ENCODE measurements at places on chromosomes 1 and 21.
A peak's percentile ranks its signal among the peaks of the same experiment; 100 is the strongest.

DNA sequence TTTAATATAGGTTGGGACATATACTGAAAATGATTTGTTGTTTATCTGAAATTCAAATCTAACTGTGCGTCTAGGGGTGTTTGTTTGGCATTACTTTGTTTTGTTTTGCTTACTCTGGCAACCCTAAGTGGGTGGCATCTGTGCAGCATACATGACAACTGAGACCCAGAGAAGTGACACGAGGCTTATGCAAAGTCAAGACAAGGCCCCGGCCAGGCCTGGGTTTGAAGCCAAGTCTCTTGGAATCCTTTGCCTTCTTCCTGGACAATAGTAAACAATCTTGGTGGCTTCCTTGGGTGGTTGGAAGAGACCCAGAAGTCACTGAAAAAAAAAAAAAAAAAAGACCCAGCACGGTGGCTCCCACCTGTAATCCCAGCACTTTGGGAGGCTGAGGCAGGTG is 197.6 kb upstream of the TMEM51 start:
- ATAC-seq = no peak

DNA sequence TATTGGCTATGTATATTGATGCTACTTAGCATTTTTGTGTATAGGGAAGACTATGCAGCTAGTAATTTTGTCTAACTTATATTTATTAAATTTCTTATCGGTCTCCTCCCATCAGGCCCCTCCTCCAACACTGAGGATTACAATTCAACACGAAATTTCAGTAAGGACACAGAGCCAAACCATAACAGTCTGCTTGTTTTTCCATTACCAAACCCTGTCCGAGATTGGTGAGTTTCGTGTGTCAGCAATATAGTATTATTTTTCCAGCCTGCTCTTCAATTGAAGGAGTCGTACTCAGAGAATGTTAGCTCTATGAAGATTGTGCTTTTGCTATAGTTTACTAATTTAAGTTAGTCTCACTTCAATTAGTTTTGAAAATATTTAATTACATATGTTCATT is 1495.3 kb downstream of the MRPL39 start:
- no peak for ATAC-seq

GRCh38 chr21:14864211-14865021 is 200.4 kb downstream of the NRIP1 start:
- peak; percentile 82 for ATAC-seq

GRCh38 chr1:193406901-193407300 is 220.5 kb upstream of the B3GALT2 start:
- peak; percentile 46 for ATAC-seq

DNA sequence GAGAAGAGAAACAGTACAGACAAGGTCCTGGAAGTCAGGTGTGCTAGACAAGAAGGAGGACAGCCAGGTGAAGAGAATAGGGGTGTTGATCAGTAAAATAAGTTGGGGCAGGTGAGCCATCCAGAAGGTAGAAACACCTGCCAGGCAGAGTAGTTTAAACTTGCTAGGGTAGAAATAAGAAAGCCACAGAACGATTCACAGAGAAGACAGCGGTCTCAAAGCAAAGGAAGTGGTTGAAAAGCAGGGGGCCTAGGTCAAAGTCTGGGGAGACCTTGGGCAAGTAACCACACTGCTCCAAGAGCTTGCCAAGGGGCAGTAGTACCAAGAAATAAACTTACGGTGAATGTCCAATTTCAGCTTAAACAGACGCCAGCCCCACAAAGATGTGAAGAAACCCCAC is 116.6 kb upstream of the PROX1 start:
- ATAC-seq = no peak

DNA sequence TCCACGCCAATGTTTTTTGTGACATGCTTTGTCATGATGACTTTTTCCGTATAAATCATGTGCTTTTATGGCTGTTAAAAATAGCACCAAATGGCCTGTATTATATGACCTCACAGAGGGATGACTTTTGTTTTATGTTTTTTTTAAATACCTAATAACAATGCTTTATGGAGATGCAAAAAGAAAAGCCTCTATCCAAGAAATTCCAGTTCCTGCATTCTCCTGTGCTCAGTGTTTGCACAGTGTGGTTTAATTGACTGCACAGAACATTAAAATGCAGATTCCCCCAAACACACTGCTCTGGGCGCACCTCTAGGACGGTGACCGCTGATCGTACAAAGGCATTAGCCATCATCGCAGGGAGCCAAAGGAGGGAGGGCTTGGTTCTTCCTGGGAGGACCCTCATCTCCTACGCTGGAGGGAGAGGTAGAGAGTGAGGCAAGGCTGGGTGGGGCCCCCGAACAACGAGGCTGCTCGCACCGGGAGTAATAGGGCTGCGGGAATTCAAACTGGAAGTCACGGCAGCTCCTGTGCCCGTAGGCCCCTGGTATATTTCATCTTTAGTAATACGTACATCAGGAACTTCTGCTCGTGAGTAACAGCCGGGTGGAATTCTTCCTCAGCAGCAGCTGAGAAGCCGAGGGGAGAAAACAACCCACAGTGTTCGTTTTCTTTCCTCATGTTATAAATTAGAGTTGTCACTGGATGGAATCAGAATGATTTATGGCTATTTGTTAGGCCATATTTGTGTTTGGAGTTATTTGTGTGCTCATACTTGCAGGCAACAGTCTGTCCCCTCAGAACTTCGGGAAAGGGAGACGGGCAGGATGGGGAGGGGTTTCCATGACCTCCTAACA is 465.6 kb downstream of the CAMTA1 start:
- ATAC-seq = no peak

- ATAC-seq = no peak
Measured at GRCh38 chr1:41765152-41765551, 153.6 kb downstream of the HIVEP3 start.

DNA sequence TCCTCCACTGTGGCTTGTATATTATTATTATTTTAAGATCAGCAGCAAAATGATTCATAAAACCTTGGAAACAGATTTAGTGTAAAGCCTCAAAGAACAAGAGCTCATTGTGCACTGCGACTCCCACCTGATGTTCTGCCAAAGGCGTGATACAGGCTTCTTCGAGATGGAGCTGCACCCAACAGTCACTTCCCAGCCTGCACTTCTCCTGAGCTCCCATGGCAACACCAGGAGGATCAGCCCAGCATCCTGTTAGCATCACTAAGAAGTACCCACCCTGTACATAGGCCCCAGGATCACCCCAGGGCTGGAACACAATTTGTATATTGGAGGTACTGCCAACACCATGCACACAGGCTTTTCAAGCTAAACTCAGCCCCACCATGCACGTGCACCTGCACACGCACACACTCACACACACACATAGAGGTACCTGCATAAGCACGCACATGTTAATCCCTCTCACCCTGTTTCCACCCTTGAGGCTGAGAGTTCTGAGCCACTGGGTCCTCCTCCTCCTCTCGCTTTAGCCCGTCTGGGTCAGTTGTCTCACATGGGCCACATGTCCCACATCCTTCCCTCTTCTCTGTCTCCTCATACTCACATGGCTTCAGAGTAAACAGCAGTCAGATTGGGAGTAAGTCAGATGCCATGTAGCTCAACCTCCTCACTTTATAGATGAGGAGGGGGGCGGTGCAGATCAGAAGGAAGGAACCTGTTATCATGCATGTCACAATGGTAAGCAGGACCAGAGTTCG is 281.9 kb upstream of the POU3F1 start:
- ATAC-seq = no peak

- no peak for ATAC-seq
Measured at GRCh38 chr1:209414803-209415329, 168.6 kb upstream of the CAMK1G start.

DNA sequence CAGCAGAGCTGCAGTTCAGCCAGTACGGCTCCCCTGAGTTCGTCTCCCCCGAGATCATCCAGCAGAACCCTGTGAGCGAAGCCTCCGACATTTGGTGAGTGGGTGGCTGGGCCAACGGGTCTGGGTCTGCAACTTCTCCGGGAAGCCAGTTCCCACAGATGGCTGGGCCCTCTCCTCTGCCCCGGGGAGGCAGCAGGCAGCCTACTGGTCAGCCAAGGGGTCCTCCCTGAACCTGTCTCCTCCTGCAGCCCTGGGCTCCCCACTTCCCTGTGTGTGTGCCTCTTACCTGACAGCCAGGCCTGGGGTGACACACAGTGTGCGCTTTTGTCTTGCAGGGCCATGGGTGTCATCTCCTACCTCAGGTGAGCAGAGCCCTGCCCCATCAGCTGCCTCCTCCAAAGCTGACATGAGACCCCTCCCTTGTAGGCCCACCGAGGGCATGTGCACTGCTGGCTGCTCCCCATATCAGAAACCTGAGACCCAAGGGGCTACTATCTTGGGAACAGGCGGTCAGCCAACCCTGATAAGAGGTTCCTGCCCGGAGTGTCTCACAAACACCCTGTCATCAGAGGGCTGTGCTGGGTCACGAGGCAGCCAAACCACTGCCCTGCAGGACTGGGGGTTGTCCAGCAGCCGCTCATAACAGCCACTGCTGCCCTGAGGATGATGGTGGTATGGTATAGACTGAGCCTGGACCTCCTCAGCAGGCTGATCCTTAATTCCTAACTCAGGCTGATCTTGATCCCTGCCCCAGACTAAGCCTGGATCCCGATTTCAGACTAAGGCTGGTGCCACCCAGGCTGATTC is 37.6 kb downstream of the TRIM11 start:
- ATAC-seq = no peak

DNA sequence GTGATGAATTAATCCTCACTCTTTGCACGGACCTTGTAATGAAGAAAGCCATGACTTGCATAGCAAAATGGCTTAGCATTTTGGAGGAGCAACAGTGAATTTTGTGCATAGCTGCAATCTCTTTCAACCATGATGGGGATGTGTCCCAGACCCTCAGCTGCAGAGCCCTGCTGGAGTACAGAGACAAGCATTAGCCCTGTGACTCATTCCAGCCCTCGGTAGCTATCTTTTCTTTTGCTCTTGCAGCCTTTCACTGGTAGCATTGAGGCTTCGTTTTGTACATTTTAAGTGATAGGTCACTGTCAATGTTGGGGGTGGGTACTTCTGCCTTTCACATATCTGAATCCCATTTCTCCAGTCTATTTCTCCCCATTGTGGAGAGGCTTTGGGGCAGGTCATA is 58.4 kb downstream of the SLC35F3 start:
- no peak for ATAC-seq

GRCh38 chr1:151705146-151705545 is 11.5 kb downstream of the CELF3 start:
- ATAC-seq = no peak

GRCh38 chr1:65991694-65992093 is 199.0 kb downstream of the PDE4B start:
- ATAC-seq = 0 out of 3 replicates have a peak, but pooled peaks have one; percentile 7

DNA sequence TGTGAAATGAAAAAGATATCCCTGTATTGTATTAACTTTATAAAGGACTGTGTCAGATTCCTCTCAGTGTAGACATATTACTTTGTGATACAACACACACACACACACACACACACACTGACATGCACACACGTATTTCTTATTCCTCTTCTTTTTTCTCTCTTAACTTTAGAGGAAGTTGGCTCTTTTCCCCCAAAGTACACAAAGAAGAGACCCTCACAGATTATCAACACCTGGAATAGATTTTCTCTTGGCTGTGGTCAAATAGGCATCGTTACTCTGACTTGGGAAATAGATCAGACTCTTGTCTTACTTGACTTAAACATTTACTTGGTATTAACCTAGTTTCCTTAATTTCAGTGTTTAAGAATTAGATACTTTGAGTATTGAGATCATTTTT is 792.8 kb downstream of the ADGRL2 start:
- ATAC-seq = no peak

DNA sequence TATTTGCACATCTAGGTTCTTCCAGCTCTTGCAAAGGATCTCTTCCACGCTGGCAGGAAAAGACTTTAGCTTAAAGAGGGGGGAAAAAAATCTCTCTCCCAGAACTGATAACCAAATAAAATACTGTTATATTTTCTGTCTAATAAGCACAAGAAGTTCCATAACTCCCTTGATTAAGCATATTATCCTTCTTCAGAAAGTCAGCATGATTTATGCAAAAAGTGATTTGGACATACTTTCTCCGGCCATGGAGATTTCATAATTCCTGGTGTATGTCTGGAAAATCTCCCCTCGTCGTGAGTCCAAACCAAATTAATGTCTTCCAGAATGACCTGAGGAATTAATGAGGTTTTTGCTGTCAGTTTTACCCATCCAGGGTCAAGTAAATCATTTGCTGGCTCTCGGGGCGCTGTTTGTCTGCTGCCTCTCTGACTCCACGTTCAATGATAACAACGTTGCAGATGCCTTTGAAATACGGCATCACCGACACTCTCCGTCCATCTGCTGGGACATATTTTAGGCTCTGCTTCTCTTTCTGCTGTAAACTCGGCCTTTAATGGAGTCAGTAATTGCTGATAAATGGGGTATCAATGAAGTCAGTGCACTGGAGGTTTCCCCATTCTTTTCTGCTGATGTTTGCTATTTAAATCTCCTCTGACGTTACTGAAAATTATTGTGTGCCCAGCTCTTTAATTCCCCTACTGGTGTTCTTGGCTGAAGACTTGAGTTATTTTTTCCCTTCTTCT is 112.9 kb downstream of the HLX start:
- peak; percentile 77 for ATAC-seq

DNA sequence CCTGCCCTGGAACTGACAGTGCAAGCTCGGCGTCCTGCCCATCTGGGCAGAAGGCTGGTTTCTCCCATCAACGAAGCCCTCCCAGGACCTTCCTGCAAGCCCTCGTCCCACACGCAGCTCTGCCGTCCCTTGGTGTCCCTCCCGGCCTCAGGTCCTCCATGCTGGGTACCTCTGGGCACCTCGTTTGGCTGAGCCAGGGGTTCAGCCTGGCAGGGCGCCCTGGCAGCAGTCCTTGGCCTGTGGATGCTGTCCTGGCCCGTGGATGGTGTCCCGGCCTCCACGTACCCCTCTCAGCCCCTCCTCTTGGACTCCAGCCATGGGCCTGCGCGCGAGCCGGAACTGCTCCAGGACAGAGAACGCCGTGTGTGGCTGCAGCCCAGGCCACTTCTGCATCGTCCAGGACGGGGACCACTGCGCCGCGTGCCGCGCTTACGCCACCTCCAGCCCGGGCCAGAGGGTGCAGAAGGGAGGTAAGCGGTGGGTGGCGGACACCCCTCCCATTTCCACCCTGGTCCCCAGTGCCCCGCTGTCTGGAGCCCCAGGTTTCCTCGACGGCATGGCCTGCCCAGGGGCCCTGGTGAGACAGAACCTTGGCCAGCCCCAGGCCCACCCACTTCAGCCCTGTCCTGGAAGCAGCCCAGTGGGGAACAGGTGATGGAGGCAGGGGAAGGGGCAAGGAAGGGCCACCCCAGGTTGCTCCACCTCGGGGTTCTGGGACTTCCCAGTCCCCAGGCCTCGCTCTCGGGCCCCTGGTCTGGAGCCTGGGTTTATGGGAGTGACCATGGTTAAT is 3.5 kb downstream of the TNFRSF14 start:
- ATAC-seq = no peak

GRCh38 chr1:235972311-235972689 is 92.6 kb downstream of the NID1 start:
- ATAC-seq = peak; percentile 80
